ENCODE measurements at places on chromosomes 1 and 21.

DNA sequence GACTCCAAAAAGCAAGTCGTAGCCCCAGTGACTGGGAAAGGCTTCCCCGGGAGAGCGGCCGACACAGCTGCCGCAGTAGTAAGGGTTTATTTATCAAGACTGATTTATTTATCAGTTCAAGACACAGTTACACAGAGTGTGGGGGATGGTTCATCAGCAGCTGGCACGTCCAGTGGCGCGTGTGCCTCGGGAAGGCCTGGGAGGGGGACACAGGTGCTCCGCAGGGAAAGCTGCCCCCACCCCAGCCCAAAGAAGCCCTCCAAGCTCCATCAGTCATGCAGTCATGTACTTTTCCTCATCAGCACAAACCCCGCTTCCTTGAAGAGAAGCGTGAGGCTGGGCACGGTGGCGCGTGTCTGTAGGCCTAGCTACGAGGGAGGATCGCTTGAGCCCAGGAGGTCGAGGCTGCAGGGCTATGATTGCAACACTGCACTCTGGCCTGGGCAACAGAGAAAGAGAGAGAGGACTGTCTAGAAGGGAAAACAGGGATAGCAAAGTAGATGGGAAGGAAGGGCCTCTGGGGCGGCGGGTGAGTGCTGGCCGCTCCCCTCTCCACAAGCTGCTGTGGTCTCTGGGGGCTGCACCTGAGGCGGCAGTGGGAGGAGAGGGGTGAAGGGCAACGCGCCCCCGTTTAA lies 53.2 kb downstream of the PRKCZ start:
- DNase-seq: no peak

- no peak for DNase-seq
These were observed 27.2 kb downstream of the SYT6 start for GRCh38 chr1:114126261-114127095.

DNA sequence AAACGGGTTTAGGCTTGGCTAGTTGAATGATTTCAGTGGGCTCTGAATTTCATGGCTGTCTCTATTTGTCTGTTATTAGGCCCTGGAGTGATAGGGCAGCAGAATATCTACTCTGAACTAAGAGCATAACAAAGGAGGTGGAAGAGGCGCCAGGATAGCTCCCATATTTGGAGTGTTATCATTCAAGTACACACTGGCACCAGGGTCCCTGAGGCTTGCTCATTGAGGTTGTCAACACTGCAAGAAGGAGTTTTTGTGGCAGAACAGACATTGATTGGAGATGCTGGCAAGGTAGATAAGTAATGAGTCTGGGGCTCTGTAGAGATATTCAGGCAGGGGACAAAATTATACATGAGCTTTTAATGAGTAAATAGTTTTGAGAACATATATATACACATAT lies 1748.4 kb downstream of the MRPL39 start:
- DNase-seq: no peak

GRCh38 chr1:246261639-246262038 lies 245.4 kb downstream of the SMYD3 start:
- DNase-seq: no peak

DNA sequence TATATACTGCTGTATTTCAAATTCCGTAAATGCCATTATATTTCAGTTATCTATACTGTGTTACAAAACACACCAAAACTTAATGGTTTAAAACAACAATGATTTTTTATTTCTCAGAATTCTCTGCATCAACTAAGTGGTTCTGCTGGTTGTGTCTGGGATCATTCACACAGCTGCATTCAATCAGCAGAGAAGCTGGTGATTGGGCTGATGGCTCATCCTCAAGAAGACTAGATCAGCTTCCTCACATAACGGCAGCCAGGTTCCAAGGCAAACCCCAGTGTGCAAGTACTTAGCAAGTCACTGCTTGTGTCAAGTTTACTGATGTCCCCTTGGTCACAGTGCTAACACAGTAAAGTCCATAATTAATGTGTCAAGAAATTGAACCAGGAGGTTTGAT lies 86.3 kb upstream of the VANGL1 start:
- DNase-seq: no peak

- DNase-seq: no peak
These were observed 477 bp downstream of the ICMT start for GRCh38 chr1:6235296-6235677.

- DNase-seq: no peak
These were observed 16.9 kb downstream of the AVPR1B start for GRCh38 chr1:206100226-206100815.

- no peak for DNase-seq
These were observed 29.6 kb downstream of the ITLN2 start for GRCh38 chr1:160924791-160925651.
